ENCODE measurements at places on chromosomes 3 and 15. TPM values are rescaled to one million over a fixed set of nuclear protein-coding genes. Genes with fewer than 3 reads are reported as not detected.

The ECE2 gene
- total RNA-seq: not detected

The CLN6 gene
- total RNA-seq: 16.6 TPM

DNA sequence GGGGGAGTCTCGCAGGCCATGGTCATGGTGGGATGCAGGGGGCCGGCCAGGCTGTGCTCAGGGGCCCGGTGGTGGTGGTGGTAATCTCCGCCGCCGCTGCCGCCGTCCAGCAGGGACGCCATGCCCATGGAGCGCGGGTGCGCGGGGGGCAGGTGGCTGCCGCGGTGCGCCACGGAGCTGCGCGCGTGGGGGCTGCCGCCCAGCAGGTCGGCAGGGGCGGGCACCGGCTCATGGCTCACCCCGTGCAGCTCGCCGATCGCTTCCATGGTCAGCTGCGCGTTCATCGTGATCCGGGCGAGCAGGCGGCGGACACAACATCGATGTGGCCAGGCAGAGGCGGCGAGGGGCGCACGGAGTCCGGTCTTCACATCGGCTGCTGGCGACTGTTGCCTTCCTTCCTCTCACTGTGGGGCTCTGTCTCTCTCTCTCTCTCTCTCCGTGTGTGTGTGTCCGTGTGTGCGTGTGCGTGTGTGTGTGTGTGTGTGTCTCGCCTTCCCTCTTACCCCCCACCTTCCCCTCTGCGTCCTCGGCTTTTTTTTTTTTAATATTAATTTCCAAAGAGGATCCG lies 451 bp downstream of the ONECUT1 start:
- DNase-seq: no peak

- DNase-seq: no peak
Measured at GRCh38 chr3:50457988-50458387, 45.4 kb downstream of the CACNA2D2 start.

DNA sequence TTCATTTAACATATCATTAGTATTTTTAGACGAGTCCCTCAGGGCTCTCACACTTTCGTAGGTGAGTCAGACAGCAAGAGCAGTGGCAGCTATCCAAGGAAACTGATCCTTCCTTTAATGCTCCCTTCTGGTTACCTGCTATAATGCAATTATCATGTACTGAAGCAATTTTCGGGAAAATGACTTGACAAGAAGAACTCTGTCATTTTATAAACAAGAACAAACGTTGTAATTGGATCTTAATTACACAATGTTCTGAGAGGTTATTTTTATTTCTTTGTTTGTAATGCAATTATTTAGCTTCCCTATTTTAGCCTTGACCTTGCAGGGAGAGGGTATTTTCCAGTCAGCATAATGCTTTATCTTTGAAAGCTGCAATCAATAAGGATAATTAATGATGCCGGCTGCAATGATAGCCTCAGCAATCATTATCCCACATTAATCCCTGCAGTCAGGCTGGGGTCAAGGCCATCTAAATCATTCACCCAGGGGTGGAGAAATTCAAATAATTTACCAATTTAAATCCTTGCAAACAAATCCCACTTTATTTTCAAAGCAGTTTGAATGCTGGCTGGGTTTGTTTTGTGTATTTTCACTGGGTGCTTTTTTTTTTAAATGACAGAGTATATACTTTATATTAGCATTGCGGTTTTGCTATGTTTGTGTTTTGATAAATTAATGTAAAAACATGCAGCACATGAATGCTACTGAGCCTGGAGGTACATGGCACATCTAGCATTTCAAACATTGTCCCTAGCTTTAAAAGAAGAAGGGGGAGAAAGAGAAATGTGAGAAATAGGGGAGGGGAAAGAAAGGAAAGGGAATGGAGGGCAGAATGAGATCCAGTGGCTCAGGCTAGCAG lies 249.9 kb downstream of the SHOX2 start:
- DNase-seq: no peak

DNA sequence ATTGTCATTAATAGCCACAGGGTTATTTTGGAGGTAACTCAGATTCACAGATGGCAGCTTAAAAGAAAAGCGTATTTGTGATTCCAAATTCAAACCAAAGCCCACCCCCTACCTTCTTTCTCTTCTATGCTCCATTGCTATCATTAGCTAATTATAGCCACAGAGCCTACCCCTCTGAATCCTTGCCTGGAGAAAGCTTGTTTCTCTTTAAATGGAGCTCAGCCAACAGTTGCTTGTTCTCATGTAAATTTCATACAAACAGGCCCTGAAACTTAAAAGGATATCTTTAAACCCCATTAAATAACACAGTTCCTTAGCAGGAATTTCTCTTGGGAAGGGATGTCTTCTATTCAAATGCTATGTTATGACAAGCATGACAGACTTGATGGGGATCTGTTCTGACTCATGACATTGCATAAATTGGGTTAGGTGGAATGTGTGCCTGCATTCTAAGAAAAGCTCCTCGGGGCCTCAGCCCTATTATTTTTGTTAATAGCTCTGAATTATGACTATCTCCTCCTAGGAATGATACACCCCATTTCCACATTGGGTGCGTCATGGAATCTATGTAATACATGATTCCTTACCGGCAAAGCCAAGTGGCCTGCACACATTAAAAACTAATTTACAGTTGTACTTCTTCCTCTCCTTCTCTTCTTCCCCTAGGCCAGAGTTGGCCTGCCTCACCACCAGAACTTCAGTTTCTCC lies 265.8 kb downstream of the TAFA4 start:
- no peak for DNase-seq

DNA sequence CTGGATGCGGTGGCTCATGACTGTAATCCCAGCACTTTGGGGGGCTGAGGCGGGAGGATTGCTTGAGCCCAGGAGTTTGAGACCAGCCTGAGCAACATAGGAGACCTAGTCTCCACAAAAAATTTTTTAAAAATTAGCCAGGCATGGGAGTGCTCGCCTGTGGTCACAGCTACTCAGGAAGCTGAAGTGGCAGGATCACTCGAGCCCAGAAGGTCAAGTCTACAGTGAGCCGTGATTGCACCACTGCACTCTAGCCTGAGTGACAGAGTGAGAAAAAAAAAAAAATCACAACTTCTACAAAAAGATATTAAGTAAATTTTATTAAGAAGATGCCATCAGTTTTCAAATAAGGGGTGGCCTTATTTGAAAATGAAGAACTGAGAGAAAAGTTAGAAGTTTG lies 11.9 kb upstream of the PLA2G4D start:
- no peak for DNase-seq

All from pulmonary artery endothelial cell (primary cell).